ENCODE measurements at places on chromosomes 5 and 9.

GRCh38 chr9:123033864-123034601, 566 bp downstream of the GPR21 start:
- no peak for DNase-seq

GRCh38 chr9:91897201-91897600, 52.8 kb downstream of the ROR2 start:
- DNase-seq, result no peak

GRCh38 chr9:21153336-21154017, 11.8 kb upstream of the IFNW1 start:
- DNase-seq, result peak; percentile 56

- DNase-seq, result no peak
Measured at GRCh38 chr9:92187989-92188714, 72.9 kb upstream of the SPTLC1 start.

GRCh38 chr9:37184905-37185867, 64.8 kb downstream of the ZCCHC7 start:
- no peak for DNase-seq

DNA sequence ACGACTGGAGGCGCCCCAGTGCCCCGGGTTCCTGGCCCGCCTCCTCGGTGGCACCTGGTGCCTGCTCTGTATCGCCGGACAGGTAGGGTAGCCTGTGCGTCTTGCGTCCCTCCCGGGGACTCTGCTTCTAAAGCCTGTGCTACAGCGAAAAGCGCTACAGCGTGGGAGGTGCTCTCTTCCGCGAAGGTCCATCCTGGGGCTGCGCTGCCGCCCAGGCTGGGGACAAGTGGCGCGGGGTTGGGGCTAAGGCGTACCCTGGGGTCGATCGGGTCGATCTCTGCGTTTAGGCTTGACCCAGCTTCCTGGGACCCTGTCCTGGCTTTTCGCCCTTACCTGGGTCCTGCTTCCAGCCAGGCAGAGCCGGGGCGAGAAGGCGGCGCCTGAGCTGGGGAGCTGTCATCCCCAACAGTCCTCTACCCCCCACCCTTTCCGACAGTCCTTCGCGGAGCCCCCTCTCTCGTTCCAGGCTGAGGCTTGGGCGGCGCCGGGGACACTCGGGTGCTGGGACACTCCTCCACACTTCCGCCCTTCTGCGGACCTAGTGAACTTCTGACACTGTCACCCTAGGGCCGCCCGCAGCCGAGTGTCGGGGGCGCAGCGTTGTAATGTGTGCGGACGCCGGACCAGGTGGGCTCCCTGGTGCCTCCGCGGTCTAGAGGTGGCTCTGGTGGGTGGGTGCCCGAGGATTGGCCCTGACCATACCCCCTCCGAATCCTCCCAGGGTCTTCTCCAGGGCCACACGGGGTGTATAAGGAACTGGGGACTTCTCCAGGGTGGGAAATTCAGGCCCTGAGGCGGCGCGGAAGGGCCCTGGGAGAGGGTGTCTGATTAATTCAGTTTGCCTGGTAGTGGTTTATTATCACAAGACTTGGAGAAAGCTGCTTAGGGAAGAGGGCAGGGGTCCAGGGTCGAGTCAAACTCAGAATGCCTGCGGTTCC, 328.2 kb downstream of the SH3GL2 start:
- DNase-seq, result no peak

GRCh38 chr5:163434401-163434866, 3.0 kb upstream of the CCNG1 start:
- peak; percentile 57 for DNase-seq

GRCh38 chr5:40585537-40586267, 94.0 kb upstream of the PTGER4 start:
- DNase-seq, result no peak

GRCh38 chr9:71271602-71272001, 150.2 kb upstream of the TRPM3 start:
- DNase-seq, result no peak

DNA sequence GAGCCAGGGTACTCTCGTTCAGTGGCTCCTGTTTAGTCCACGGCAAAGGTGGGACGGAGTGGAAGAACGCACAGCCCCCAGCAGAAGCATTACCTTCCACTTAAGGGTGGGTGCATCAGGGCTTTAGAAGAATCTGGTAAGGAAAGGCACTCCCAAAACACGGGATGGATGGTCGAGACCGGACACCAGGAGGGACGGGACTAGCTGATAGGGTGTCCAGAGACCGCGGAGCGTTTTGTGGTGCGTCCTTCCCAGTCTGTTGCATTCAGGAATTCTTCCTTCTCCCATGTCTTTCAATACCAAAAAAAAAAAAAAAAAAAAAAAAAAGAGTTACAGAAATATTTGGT, 545 bp upstream of the CTSV start:
- DNase-seq, result peak; percentile 63

GRCh38 chr5:593511-593910, 18.6 kb upstream of the CEP72 start:
- DNase-seq, result no peak

DNA sequence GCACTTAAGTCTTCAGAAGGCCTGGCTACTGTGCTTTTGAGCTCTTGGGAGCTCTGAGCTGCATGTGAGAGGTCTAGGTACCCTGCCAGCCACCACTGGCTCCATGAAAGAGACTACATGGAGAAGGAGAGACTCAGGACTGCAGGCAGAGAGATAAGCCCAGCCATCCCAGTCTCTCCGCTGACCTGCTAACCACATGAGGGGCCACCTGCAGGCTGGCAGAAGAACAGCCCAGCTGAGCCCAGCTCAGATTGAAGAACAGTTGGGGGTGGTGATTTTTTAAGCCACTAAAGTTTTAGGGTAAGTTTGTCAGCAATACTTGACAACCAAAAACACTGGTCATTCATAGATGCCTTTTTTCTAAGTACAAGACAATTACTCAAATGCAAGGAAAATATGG, 205.0 kb upstream of the PRDM9 start:
- no peak for DNase-seq

GRCh38 chr5:14120176-14120575, 23.0 kb upstream of the TRIO start:
- no peak for DNase-seq

DNA sequence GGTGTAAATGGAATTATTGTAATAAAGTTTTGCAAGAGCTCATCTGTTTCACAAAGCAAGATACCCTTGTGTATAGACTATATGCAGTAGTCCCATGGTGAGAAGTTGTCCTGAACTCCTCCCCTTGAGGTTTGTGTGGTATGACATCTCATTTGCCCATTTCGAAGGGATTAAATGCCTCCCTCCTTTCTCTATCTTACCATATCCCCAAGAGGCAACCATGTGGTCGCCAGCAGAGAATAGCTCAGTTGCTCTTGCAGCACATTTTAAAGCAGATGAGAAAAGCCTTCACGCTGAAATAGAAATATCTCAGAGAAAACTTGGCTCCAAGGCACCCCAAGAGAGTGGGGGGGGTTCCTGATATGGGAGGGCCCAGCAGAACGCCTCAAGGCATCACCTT, 4.6 kb downstream of the SEMA6A start:
- no peak for DNase-seq

DNA sequence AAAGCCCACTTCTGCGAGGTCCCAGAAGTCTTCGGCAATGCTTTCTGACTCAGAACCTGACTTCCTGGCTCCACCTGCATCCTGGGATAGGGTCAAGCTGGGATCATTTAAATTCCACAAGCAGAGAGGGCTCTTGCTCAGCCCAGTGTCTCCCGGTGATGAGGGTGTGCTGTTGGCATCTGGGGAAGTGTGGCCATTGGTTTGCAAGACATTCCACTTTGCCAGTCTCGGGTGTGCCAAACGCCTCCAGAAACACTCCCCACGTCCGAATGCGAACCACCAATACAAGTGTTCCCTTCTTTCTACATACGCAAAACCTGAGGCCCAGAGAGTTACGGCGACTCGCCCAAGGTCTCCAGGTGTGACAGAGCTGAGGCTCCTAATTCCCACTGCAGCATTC, 43.1 kb upstream of the FCN2 start:
- peak; percentile 8 for DNase-seq

- DNase-seq, result no peak
Measured at GRCh38 chr5:84445049-84445685, 60.5 kb upstream of the EDIL3 start.

GRCh38 chr9:128902351-128903078, 18.3 kb upstream of the PHYHD1 start:
- peak; percentile 26 for DNase-seq

DNA sequence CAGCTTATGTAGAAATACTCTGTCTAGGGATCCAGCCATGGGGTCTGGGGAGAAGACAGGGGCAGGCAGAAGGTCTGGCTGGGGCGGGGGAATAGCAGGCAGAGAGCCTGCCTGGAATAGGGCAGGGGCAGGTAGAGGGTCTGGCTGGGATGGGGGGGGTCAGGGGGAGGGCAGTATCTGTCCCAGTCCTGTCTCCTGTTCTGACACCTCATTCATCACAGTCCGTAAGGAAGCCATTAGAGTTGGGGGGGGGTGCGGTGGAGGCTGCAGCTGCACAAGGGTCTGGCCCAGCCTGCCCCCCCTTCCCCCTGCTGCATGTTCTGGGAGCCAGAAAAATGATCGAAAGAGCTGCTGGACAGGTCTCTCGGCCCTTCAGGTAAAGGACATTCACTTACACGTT, 32.6 kb downstream of the CNTFR start:
- no peak for DNase-seq

DNA sequence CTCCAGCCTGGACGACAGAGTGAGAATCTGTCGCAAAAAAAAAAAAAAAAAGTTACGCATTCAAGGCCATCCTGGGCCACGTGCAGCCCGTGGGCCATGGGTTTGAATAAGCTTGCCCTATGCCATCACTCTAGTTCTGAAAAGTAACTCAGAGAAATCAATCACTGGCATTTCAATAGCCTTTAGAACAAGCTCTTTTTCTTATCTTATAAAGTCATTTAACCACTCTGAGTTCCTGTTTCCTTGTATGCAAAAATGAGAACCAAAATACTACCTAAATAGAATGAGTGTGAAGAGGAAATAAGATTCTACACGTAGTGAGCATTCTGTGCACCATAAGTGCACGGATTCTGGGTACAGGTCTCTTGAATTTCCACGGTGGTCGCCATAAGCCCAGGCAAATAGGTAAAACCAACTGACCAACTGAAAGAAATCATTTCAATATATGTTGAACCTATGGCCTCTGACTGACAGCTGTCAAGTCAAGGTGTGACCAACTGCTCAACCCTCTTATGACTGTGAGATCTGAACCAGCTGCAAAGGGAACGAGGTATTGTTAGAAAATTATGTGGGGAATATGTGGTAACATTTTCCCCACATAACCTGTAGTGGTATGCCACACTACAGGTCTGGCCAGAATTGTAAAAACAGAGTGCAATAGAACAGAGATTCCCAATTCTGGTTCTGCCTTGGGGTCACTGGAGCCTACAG, 143.9 kb upstream of the LHFPL2 start:
- DNase-seq, result no peak
